ENCODE measurements at places on chromosomes 6 and 20.
A peak's percentile ranks its signal among the peaks of the same experiment; 100 is the strongest.

DNA sequence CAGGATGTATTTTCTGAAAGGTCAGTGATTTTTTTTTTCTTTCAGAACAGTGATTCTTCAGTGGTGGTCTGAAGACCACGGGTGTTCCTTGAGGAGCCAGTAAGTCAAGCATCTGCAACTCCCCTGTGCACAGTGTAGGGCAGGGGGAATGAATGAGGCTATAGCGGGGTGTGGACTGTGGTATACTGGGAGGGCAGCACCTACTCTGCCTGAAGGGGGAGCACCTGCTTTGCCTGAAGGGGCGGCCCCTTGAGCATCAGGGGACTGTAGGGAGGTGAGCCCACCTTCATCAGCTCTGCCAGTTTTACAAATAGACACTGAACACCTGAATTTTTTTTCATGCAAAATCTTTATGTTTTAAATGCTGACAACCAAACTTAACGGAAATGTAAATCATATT is 77.5 kb upstream of the RIPOR2 start:
- DNase-seq: no peak

DNA sequence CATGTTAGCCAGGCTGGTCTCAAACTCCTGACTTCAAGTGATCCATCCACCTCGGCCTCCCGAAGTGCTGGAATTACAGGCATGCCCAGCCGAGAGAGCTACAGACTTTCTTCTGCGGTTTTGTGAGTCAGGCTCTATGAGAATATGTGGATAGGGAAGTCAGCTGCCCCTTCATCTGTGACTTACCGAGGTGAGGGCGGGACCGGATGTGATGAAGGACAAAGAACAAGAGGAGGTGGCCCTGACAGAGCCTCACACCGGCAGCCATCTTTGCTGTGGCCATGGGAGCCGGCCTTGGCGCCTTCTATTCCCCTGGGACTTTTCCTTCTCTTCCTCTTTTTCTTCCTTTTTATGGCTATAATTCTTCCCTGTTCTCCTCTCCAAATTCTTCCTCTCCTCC is 67.0 kb downstream of the IYD start:
- DNase-seq: no peak

DNA sequence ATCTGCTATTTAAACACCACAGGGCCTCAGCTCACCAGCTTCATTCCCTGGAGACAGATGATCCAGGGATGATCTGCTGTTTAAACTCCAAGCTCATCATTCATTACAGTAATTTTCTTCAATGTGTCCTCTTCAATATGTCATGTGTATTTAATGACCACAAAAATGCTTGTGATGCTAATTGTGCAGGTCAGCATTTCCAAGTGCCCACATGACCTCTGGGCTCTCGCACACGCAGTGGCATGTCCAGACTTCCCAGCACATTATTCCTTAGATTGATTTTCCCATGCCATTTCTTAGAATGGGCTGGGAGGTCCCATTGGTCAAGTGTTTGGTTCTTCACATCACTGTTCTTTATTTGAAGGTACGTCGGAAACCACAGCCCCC is 434.4 kb downstream of the HAO1 start:
- no peak for DNase-seq

DNA sequence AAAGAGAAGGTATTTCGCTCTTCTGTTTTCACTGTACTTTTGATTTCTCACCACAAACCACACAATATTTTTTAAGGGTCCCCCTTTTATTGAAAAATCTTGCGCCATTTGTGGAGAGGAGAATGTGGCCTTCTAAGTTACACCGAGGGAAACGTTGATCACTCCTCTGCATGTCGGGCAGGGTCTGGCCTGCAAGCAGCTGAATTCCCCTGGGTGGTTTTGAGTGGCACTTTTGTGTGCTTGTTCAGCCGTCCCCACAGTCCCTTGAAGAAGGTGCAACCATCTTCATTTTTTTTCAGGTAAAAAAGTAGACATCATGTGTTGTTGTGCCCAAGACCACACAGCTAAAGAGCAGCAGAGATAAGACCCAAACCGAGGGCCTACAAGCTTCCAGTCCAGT is 6.1 kb downstream of the GPR31 start:
- DNase-seq: no peak

GRCh38 chr6:96436398-96436797 is 85.2 kb upstream of the UFL1 start:
- DNase-seq: no peak

DNA sequence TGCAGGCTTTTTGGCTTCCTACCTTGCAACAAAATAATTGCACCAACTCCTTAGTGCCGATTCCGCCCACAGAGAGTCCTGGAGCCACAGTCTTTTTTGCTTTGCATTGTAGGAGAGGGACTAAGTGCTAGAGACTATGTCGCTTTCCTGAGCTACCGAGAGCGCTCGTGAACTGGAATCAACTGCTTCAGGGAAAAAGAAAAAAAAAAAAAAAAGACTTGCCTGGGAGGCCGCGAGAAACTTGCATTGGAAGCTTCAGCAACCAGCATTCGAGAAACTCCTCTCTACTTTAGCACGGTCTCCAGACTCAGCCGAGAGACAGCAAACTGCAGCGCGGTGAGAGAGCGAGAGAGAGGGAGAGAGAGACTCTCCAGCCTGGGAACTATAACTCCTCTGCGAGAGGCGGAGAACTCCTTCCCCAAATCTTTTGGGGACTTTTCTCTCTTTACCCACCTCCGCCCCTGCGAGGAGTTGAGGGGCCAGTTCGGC is 420 bp downstream of the SOX4 start:
- no peak for DNase-seq

GRCh38 chr6:34521463-34522285 is 34.5 kb downstream of the SPDEF start:
- DNase-seq: no peak

- DNase-seq: peak; percentile 78
Measured at GRCh38 chr6:158231551-158232315, 63.6 kb downstream of the GTF2H5 start.

GRCh38 chr6:42572523-42572922 is 8.7 kb downstream of the UBR2 start:
- DNase-seq: peak; percentile 40

DNA sequence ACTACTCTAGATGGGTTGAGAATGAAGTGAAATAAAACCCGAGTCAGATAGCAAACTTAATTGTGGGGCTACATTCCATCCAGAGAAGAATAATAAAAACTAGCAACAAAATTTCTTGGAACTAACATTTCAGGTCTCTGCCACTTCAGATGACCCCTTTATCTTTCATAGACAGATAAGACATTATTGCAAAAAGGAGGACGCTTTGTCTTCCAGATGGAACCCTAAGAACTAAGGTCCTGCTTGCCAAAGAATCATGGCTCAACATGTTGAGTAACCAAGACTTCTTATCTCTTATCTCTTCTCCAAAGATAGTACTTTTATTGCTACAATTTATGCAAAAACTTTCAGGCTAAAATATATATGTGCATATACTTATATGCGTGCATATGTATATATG is 221.1 kb upstream of the PREP start:
- DNase-seq: no peak

GRCh38 chr6:54037277-54037779 is 73.9 kb upstream of the MLIP start:
- DNase-seq: no peak

- no peak for DNase-seq
Measured at GRCh38 chr6:106477146-106477545, 116.6 kb downstream of the CRYBG1 start.

- DNase-seq: no peak
Measured at GRCh38 chr6:130018292-130018743, at the start of gene L3MBTL3. Gene L3MBTL3, plus strand, starts transcription at chr6:130018581. Its CDS starts 24,119 bp downstream, at chr6:130042700.

- DNase-seq: no peak
Measured at GRCh38 chr6:11672256-11672655, 106.3 kb downstream of the ADTRP start.

GRCh38 chr20:32652739-32653526 is 20.8 kb downstream of the C20orf203 start:
- peak; percentile 82 for DNase-seq

GRCh38 chr20:39849664-39850063 is 839.4 kb downstream of the MAFB start:
- DNase-seq: no peak

DNA sequence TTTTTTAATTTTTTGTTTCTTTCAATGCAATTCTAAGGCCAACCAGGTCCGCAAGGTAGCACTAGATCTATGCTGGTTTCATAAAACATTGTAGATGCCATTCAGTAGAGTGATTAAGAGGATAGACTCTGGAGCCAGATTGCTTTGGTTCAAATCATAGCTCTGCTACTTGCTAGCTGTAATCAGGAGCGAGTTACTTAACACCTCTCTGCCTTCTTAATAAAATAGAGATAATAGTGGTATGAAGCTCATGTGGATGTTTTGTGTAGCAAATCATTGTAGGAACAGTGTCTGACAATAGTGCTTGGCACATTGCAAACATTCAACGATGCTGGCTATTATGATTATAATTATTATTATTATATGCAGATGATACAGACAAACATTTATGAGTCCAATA is 164.9 kb downstream of the LAMA2 start:
- DNase-seq: no peak

- no peak for DNase-seq
Measured at GRCh38 chr6:80214436-80215022, 108.1 kb downstream of the BCKDHB start.

DNA sequence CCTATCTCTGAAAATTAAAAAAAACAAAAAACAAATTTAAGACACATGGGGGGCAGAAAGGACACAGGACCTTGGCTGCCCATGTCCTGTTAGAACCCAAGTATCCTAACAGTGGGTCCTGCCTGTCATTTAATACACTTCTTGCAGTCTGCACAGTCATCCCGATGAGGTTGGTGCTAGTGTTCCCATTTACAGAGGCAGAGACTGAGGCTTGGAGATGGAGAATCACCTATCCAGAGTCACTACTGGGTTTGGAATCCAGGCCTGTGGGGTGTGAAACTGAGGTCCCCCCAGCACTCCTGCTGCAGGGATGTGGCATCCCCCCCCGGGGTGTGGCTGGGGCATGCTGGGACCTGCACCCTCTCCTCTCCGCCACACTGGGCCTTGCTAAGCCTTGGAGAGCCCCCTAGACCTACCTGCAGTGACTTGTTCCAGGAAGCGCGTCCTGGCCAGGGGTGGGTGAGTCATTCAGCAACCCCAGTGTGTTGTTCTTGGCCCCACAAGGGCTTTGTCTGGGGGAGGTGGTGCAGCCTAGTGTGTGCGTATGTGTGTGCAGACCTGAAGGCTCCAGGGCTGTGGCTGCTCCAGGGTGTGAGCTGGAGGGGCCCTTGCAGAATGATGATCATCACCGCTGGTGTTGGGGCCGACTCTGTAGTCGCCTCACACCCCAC is 49.7 kb downstream of the BCAS4 start:
- DNase-seq: no peak

DNA sequence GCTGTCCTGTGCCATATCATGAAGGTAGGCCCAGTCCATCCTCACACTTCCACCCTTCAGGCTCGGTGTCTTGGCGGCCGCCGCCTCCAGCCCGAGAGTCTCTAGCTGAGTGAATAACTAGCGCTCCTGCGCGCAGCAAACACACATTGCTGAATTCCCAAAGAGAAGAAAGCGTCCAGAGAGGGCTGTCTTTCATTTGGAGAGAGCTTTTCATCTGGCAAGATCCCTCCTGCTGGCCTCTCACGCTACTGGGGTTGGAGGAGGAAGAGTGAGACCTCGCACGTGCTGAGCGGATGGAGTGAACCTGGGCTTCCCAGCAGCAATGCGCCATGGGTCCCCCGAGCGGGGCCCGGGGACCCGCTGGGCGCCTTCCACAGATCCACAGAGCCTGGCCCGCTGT is 73.2 kb downstream of the NCR2 start:
- DNase-seq: no peak

Data from hematopoietic multipotent progenitor cell treated with erythropoietin and hydrocortisone succinate and interleukin-3 and kit ligand, for 17 days (in vitro differentiated cells).